CD4-positive, alpha-beta T cell treated with Interleukin-2 at 100 ng/mL for 4 hours (primary cell): ENCODE measurements at places on chromosomes 1 and 21.

- DNase-seq: no peak
Measured at GRCh38 chr1:209434631-209435217, 148.8 kb upstream of the CAMK1G start.

DNA sequence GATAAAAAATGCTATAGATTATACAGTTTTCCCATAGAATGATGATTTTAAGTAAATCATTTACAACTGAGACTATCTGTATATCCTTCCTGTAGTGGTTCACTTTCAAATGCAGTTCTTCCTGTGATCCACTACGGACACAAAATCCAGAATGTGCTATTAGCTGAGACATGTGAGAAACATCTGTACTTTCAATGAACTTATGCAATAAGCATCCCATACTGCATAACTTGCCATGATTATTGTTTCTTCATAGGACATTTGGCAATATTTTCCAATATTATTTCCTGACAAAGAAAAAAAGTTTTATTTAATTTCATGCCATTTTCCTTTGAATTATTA is 83.5 kb upstream of the PRDX6 start:
- no peak for DNase-seq

DNA sequence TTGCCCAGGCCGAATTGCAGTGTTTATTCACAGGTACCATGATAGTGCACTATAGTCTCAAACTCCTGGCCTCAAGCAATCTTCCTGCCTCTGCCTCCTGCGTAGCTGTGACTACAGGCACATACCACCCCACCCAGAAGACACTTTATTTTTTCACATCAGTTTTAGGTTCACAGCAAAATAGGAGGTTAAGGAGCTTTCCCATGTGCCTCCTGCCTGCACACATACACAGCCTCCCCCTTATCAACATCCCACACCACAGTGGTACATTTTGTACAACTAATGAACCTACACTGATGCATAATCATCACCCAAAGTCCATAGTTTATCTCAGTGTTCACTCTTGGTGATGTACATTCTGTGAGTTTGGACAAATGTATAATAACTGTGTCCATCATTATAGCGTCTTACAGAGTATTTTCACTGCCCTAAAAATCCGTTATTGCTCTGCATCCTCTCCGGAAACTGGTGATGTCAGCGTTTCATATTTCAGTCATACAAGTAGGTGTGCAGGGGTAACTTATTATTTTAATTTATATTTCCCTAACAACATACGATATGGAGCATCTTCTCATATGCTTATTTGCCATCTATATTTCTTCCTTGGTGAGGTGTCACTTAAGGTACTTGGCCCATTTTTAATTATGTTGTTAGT is 23.2 kb downstream of the OR13G1 start:
- no peak for DNase-seq

- no peak for DNase-seq
Measured at GRCh38 chr1:57017717-57018116, 51.9 kb upstream of the C8B start.

GRCh38 chr1:182185842-182186756 is 124.6 kb upstream of the ZNF648 start:
- no peak for DNase-seq

DNA sequence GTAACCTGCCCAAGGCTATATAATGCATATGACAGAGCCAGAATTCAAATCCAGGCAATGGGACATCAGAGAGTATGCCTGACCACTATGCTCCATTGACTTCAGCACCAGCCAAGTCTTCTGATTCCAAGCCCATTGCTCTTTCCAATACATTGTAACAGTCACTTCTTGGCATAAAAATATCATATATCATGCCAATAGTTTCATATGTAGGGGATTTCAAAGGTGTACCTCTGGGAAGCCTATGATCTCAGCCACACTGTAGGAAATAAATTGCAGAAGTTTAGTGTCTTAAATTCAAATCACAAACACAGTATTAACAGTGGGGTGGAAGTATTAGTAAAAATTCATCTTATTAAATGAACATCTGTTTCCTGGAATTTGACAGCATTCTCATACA is 30.0 kb upstream of the ROR1 start:
- DNase-seq: no peak

- DNase-seq: no peak
Measured at GRCh38 chr1:95002540-95003432, 70.0 kb downstream of the ALG14 start.

- DNase-seq: no peak
Measured at GRCh38 chr1:27599605-27600497, 4.1 kb downstream of the AHDC1 start.

GRCh38 chr1:248593226-248593625 is 4.3 kb downstream of the OR2T10 start:
- no peak for DNase-seq

DNA sequence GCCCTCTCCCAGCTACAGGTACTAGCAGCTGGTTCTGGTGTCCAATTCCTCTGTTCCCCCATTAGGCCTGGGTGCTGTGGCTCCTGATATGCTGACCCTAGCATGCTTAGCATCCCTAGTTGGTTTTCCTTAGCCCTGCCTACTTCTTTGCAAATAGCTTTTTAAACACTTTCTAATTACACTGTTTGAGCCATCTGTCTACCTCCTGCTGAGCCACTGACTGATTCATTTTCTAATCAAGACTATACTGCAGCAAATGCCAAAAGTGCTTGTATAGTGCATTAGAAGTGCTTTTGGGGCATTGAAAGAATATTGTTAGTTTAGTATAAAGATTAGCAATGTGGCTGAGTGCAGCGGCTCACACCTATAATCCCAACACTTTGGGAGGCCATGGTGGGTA is 36.3 kb downstream of the ERICH3 start:
- no peak for DNase-seq

- DNase-seq: no peak
Measured at GRCh38 chr1:227092069-227092468, 152.0 kb downstream of the COQ8A start.

DNA sequence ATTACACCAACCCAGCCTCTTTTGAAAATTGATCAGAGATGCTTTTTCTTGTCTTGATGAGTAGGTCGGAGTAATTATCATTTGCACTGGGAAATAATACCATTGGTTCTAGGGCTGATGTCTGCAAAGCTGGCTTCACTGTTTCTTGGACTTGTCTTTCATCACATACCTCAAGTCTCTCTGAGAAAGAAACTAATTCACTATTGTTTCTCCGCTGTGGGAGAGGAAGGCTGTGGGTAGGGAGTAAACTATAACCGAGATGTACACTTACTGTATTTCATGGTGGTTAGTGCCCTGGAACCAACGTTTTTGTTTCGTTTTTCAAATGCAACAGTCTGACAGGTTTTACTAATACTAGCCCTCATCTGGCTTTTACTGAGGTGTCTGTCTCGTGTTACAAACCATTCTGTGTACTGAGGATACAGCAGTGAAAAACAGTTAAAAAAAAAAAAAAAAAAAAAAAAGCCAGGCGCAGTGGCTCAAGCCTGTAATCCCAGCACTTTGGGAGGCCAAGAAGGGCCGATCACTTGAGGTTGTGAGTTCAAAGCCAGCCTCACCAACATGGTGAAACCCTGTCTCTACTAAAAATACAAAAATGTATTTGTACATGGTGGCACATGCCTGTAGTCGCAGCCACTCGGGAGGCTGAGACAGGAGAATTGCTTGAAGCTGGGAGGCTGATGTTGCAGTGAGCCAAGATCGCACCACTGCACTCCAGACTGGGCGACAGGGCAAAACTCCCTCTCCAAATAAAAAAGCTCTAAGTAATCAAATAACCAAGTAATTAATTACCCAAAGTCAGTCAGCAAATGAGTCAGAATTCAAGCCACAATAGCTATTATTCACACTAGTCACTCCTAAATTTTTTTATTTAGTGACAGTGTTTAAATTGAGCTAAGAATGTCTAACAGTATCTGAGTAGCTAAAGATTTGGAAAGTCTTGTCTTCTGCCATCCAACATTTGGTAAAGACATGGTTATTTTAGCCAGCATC is 23.3 kb downstream of the TOMM20 start:
- peak; percentile 46 for DNase-seq

GRCh38 chr1:192879406-192879805 is 70.6 kb downstream of the RGS2 start:
- DNase-seq: no peak
